ENCODE measurements at places on chromosomes 4 and X.
A peak's percentile ranks its signal among the peaks of the same experiment; 100 is the strongest.

DNA sequence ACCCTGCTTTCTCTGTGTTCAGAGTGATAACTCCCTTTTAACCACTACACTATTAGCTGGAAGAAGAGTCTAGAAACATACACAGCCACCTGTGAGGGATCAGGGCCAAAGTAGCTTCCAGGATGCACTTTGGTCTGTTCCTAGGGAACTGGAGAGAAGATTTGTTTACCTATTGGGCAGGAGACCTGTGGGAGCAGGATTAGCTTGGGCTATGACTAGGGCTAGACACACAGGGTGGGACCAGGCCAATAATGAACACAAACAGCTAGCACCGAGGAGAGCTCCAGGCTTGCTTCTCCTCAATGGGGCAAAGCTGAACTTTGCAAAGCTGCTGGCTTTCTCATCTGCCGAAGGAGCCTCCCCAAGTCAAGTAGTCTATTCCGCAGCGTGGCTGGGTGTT, 24.4 kb upstream of the MAP7D3 start:
- DNase-seq, result no peak

GRCh38 chrX:12865359-12865758, 1.5 kb upstream of the TLR7 start:
- DNase-seq, result no peak

GRCh38 chrX:151873096-151873495, 39.6 kb upstream of the MAGEA4 start:
- no peak for DNase-seq

- no peak for DNase-seq
Measured at GRCh38 chr4:153159016-153159415, 45.2 kb upstream of the TRIM2 start.

DNA sequence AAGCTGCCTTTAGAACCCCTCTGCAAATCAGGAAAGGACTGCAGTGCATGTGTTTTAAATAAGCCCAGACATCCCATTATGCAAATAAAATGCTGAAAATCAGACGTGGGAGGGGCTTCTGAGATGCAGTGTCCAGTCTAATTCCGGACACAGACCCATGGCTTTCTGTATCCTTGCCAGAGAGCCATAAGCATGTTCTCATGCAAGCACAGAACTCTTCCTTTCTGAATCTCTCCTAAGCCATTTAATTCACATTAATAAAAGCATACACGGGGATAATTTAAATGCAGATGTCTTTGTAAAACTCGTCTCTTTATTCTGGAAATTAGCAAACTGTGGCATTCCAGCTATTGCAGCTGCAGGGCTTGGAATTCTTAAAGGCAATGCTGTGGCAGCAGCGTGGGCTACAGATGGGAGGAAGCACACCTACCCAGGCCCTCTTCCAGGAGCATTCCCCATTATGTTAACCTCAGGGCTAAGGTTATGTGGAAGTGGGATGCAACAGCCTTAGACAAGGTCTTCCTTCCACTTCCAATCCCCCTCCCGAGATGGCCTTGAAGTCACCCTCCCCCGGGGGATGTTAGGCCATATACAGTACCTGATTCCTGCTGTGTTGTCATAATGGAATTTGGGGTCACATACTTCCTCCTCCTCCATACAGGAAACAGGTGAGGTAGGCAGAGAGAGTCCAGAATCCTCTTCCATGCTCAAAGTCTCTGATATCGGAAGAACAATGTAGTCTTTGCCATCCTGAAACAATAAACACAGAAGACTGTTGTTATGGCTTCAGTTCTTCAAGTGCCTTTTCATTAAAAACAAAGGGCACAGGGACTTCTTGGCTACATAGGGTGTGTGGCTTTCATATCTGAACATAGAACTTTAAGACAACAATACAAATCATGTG, 38.1 kb downstream of the KDR start:
- no peak for DNase-seq

DNA sequence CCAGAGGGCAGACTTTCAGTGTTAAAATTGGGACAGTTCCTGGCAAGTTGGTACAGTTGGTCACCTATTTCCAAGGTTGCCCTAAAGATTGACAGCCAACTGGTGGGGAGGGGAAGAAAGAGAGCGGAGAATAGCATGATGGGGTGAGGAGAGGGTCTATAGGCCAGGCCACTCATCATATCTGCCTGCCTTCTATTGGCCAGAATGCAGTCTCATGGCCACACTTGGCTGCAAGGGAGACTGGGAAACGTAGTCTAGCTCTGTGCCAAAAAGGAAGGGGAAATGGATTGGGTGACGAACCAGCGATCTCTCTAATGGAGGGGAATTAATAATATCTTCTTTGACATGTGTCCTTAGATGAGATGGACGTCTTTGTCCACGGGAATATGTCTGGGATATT, 197.4 kb upstream of the ATP6AP2 start:
- no peak for DNase-seq

- DNase-seq, result no peak
Measured at GRCh38 chr4:101177154-101177553, 170.2 kb downstream of the PPP3CA start.

DNA sequence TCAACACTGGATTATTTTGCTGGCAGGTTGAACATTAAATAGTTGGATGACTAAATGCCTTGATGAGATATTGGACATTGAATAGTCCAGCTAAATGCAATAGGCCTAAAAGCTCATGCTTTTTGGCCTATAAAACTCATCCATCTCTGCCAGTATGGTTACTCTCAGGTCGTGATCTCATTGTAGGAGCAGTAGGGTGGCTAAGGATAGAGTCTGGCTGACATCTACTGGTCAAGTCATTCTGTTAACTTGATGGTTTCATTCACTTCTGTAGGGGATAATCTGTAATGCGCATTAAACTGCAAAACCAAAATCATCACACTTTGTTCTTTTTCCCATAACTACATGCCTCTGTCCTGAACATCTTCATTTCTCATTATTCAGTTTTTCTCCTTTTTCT, 227.0 kb downstream of the DKK2 start:
- DNase-seq, result peak; percentile 28

DNA sequence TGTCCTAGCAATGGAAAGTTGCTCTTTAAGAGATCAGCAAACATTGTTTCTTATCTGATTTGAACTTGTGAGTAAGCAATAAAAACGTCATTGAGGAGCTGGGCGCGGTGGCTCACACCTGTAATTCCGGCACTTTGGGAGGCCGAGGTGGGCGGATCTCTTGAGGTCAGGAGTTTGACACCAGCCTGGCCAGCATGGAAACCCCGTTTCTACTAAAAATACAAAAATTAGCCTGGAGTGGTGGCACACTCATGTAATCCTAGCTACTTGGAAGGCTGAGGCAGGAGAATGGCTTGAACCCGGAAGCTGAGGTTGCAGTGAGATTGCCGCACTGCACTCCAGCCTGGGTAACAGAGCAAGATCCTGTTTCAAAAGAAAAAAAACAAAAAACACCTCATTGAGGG, 11.2 kb upstream of the PLAC8 start:
- no peak for DNase-seq

DNA sequence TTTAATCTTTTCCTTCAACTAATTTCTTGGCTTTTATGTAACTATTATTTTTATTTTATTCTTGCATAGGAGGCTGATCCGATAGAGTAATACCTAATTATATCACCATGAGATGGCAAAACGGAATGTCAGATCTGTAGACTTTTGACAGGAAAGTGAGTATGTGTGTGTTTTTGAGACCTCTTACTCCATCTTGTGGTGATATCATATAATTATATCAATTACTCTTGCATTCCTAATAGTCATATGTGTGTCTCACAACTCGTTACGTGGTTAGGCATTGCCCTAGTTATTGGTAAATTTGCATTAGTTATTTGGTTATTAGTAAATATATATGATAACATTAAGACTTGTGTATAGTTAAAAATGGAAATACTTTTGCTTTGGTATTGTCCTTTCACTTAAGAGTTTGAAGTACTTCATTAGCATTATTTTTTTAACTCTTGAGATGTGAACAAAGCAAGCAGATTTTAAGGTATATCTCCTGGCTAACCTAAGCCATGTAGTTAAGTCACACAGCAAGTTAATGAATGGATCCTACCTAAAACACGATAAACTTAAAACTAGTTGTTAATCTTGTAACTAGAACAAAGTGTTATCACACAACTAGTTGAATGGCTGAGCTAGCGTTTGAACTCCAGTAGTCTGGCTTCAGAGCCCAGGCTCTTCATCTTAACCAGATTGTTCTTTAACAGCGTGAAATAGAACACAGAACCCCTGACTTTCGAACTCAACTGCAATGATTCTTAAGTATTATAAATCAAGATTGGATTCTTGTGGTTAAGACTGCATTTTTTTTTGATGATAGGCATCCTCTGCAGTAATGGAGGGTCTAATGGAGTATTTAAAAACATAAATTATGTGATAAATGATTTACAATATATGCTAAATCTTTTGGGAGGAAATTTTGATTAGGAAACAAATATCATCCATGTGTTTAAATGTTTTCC, 67.1 kb downstream of the PGRMC2 start:
- DNase-seq, result peak; percentile 53

GRCh38 chr4:106494066-106494465, 125.5 kb upstream of the GIMD1 start:
- DNase-seq, result no peak

DNA sequence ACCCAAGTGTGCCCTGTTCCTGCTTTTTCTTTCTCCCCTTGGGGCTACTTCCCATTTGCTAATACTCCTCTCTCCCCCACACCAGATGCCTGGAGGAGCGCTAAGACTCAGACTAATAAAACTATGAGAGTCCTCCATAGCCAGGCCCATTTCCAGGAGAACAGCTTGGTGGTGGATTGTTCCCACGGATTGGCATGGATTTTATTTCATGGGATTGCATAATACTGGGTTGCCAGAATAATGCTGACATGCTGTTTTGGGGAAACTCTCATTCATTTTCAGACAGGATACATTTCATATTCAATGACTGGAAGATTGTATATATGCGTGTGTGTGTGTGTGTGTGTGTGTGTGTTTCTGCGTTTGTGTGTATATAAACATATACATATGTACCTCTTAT, 447.5 kb upstream of the PITX2 start:
- no peak for DNase-seq

DNA sequence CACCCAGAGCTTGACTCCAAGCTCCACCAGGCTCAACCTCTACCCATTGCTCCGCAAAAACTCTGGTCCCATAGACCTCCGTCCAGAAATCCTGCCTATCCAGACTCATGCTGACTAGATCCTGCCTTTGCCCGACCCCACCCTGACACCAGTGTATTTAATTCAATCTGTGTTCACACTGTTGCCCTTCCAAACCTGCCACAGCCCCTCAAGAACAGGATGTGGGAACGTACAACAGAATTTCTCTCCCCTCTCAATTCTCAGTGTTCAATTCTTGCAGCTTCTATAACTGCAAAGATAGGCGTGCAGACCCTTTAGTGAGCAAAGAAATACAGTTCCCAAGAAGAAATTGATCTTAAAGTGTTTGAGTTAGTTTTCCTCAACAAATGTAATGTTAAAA, 154.2 kb upstream of the FRG1 start:
- DNase-seq, result no peak

DNA sequence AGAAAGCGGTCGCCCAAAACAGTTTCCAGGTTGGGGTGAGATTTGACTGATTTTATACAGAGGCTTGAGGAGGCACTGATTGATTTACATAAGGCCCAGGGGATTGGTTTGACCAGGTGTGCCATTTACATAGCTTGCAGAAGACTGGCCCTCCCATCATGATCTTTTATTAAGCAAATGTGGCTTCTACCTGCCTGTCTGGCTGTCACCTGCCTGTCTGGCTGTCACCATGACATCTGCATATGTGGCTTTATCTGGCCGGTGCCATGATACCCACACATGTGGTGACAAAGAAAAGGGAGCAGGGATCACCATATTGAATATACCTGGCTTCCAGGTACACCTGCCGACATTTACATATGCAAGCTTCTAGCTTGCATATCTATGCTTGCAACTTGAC, 17.0 kb upstream of the CDS1 start:
- no peak for DNase-seq

- DNase-seq, result peak; percentile 42
Measured at GRCh38 chr4:80461412-80461811, 125.9 kb downstream of the CFAP299 start.

DNA sequence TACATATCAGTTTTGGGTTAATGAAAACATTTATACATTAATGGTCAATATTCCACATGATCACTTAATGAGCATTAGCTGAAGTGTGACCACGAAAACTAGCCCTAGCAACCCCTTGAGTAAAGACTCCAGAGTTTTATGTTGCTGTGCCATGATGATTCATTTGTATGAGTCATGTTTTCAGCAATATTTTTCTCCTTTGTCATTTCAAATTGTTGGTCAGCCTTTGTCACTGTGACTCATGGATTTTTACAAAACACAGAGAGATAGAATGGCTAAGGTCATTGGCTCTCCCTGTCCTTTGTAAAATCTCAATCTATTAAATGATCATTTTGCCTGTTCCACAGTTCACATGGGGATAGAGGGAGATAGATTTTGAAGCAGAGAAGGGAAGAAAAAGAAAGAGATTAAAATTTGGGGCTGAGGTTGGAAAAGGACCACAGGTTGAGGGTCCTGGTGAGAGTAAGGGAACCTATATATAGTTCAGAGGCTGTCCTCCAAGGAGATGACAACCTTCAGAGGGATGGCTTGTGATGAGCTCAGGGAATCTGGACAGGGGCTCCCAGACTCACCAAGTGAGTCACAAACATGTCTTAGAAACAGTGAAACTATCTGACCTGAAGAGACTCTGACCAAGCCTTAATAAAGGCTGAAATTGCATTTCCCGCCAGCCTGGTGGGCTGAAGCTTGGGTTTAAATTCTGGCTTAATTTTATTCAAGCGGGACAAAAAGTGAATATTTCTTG, 25.6 kb downstream of the NR0B1 start:
- peak; percentile 65 for DNase-seq

- DNase-seq, result peak; percentile 38
Measured at GRCh38 chr4:76690011-76690905, 207.7 kb downstream of the SOWAHB start.

GRCh38 chr4:100165809-100166208, 24.5 kb downstream of the DDIT4L start:
- no peak for DNase-seq

DNA sequence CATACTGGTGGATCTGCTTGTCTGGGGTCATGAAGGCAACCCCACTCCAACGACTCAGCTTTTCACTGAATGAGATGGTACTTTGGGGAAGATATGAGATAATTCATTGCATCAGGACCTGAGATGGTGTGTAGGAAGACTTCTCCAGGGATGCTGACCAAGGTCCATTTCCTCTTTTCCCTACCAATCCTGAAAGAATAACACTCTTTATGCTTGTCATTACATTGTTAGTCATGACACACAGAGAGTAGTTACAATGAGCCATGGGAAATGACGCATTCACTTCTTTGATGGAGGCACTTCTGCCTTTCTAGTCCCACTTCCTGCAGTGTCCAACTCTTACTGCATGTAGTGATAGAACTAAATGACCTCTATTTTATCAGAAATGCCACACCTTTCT, 58.6 kb downstream of the AREG start:
- peak; percentile 24 for DNase-seq

DNA sequence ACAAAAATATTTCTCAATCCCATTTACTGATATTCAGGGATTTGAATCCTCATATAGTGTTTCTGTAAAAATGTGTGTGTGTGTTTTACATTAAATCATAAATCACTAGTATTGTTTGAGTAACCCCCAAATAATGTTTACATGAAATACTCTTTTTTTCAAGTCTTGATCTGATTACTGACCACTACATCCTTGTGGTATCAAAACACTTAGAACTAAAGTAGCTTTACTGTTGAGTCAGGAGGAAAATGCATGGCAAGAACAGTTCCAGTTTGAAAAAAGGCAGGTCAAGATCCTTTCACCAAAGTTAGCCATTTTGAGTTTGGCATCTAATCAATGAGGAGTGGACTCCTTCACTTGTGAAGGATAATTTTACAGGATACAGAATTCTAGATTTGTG, 3.6 kb upstream of the WDR19 start:
- no peak for DNase-seq

Data from RWPE1 (cell line).